ENCODE measurements at places on chromosomes 7 and 10.

- no peak for DNase-seq
Measured at GRCh38 chr10:84659027-84659426, 330.6 kb downstream of the CCSER2 start.

DNA sequence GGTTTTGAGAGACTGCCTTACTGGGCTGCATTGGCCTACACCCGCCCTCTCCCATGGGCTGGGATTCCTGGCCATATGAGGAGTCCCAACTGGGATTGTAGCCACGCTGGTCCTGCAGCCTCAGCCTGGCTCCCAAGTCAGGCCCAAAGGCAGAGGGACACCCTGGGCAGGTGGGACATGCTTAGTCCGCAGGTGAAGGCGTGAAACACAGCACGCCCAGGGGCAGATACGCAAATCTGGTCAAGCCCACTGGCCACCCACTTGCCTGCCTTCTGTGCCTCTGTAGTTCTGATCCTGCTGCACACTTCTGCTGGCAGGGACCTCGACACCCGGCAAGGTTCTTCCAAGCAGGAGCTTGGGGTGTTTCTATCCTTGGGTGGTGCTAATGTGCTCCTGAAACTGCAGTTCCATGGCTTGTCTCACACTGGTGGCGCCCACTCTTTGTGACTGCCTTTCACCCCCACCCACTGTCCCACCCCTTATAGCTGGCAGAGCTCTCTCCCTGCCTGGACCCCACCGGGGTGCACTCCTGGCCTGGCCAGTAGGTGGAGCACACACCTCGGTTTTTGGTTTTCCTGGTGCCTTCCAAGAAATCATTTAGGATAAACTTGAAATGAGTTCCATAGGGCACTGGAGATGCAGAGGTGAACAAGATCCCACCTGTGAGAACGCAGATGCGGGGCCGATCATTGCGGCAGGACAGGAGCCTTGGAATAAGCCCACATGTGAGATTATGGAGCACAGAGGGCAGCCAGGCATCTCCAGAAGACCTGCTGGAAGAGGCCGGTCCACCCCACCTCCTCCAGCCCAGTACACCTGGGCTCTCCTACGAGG, 47.9 kb downstream of the MKI67 start:
- DNase-seq: no peak

DNA sequence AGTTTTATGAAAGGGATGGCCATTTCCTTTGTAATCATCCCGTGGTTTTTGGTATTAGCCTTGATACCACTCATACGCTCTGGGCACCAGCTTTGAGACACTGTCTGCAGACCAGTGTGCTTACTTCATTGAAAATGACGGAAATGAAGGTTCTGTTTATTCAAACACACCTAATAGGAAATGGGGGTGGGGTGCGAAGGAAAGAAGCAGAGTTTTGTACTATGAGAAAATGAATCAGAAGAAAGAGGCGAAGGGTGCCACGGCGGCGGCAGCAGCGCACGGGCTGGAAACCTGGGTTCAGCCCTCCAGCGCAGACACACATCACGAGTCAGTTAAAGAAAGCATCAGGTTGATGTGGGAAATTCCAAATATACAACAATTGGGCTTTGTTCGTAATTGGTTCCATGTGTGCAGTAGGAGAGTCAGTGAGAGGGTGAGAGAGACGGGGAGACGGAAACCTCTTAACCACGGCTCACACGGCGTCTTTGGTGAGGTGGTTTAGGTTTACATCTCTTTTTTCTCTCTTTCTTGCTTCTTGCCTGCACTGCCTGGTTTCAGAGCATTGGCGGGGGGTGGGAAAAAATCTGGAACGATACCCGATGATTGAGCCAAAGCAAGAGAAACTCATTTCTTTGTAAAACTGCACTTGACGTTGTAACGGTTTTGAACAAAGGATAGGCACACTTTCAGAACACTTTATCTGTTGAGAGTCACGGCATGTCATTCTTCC, 321.2 kb downstream of the FRMD4A start:
- DNase-seq: no peak

GRCh38 chr7:11726794-11727155, 105.2 kb downstream of the THSD7A start:
- no peak for DNase-seq

GRCh38 chr10:96513698-96514561, at the start of gene TLL2:
TSS of gene TLL2 (minus strand) at chr10:96513926. CDS start at chr10:96513685, 241 bp downstream.
- DNase-seq: peak; percentile 27

GRCh38 chr10:124707551-124707950, 36.6 kb downstream of the FAM53B start:
- DNase-seq: no peak

GRCh38 chr10:129715805-129716204, 248.3 kb downstream of the EBF3 start:
- DNase-seq: no peak

DNA sequence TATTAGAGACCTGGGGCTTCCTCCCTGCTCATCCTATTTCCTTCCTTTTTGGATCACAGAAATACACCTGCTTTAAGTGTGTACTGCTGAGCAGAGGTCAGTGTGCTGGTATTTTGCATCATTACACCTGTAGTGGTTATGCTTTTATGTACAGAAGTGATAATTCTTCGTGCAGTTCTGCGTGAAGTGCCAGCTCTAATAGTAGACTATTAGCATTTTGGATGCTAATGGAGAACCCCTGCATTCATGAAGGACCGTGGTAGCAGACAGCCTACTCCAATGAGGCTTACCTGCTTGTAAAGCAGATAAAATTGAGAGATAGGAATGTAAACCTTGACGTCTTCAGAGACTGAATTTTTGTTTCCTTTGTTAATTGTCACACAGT, 114.3 kb downstream of the CDK14 start:
- DNase-seq: no peak

- no peak for DNase-seq
Measured at GRCh38 chr7:132453826-132454225, 122.4 kb downstream of the PLXNA4 start.

GRCh38 chr7:78124216-78124615, 325.6 kb downstream of the PHTF2 start:
- DNase-seq: no peak

GRCh38 chr10:1036341-1036791, 10.7 kb upstream of the IDI2 start:
- no peak for DNase-seq

- DNase-seq: no peak
Measured at GRCh38 chr7:106121189-106121810, 9.2 kb upstream of the SYPL1 start.

GRCh38 chr7:112182749-112183148, 23.4 kb downstream of the DOCK4 start:
- no peak for DNase-seq

- DNase-seq: no peak
Measured at GRCh38 chr10:68099736-68100135, 9.6 kb upstream of the MYPN start.

DNA sequence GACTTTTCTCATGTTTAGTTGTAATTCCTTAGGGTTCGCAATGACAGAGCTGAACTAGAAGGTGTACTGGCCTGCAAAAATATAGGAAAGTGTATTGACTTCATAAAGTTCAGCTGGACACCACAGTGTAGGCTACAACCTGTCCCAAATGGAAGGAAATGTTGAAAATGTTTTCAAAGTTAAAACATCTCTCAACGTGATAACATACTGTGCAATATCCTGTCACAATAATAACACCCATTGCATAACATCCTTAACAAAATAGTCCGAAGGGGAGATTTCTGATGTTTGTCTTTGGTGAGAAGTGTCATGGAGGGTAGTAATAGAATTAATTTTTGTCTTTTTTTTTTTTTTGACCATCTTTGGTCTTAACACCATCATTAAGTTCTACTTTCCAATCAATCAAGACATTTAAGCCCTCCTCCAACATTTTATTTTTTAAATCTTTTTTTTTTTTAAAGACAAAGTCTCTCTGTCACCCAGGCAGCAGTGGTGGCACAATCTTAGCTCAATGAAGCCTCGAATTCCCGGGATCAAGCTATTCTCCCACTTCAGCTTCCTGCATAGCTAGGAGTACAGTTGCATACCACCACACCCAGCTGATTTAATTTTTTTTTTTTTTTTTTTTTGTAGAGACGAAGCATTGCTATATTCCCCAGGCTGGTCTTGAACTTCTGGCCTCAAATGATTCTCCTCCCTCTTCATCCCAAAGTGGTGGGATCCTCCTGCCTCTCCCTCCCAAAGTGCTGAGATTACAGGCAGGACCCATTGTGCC, 45.7 kb downstream of the DYNC1I1 start:
- DNase-seq: no peak

- DNase-seq: no peak
Measured at GRCh38 chr7:158344706-158345300, 242.8 kb downstream of the PTPRN2 start.

GRCh38 chr7:50531928-50532327, 33.3 kb downstream of the DDC start:
- DNase-seq: no peak

DNA sequence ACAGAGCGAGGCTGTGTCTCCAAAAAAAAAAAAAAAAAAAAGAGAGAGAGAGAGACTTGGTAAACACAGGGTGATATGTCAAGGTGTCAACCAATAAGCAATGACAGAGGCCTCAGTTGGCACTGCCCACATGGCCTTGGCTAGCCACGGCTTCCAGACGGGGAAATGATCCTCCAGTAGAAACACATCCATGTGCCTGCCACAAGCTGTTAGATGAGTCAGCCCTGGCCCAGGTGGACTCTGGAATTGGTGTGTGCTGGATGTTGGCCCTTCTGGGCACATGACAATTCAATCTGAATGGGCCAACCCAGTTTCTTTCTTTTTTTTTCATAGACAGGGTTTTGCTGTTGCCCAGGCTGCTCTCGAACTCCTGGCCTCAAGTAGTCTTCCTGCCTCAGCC, 13.7 kb downstream of the RFC2 start:
- DNase-seq: no peak

- DNase-seq: no peak
Measured at GRCh38 chr7:20556091-20556490, 59.4 kb upstream of the ABCB5 start.

DNA sequence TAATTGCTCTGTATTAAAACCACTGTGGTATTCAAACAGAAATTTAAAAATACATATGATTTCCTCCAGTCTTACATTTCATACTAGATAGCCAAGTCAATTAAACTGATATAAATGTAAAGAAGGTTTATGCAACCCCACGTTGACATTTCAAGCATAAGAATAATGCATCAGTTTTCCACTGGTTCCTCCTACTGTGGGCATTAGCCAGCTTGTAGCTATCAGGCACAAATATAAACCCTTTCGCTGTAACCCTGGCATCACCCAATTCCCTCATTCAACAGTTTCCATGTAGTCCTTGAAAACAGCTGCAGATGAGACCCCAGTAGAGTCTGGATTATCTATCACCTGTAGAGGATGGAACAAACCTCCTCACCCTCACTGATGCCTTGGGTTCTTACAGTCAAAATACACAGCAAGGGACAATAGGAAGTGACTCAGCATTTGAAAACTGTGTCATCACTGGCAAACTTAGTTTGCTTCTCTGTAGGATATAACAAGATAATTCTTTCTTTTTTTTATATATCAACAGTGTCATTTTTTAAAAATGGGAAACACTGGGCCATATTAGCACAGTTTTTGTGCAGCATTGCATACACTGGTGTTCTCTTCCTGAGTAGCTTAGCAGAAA, 113.0 kb downstream of the PDE1C start:
- DNase-seq: no peak

- DNase-seq: no peak
Measured at GRCh38 chr10:63539377-63539776, 18.2 kb downstream of the REEP3 start.

DNA sequence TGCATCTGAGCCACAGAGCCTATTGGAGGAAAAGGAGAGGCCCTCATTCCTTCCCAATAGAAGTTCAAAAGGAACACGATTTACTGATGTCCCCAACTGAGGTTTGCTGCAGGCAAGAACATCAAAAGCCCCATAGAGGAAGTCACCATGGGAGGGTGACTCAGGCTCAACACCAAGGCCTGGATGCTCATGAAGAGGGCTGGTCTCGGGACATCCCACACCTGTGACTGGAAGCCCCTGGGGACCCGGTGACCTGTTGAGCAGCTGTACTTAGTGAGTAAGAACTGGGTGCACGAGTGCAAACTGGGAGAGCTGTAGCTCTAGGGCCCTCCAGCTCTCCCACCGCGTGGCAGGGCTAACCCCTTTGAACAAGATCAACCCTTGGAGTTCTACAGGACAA, 38.0 kb downstream of the CYTH3 start:
- no peak for DNase-seq

DNA sequence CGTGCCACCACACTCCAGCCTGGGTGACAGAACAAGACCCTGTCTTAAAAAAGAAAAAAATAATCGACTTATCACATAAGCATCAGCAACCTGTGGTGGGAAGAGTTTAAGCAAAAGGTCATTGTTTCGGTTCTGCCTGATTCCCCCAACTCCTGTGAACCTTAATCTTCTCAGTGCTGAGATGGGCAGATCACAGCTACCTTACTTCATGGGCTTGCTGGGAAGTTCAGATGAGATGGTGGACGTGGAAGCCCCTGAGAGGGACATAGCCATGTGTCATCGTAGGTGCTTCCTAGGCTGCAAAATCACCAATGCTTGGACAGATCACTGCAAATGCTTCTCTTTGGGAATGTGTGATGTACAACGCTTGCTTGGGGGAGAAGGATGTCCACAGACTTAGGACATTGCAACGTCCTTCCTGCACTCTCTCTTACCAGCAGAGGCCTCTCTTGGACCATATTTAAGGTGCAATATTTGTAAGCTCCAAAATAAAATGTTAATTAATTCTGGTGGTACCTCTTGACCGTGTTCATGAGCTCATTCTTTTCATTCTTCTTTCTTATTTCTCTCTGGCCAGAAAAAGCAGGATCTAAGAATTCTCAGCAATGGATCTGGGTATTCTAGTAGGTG, 8.6 kb downstream of the GJD4 start:
- DNase-seq: no peak

GRCh38 chr7:80224415-80224814, 89.8 kb downstream of the GNAI1 start:
- DNase-seq: no peak

DNA sequence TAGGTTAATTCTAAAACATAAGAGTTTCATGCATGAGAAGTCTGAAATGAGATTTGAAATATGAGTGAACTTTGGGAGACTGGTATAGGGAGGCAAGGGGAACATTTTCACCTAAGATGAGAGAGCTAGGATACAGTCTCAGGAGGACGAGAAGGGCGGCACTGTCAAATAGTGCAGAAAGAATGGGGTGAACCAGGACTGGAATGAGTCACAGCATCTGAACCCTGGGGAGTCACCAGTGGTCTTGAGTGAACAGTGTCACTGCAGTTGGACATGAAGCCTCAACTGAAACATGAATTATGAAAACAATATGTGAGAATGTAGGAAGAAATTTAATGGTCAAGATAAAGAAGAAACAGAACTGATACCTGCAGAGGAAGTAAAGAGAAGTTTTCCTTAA, 33.8 kb downstream of the GNG11 start:
- DNase-seq: no peak

- no peak for DNase-seq
Measured at GRCh38 chr7:45187089-45187945, 29.7 kb downstream of the RAMP3 start.

DNA sequence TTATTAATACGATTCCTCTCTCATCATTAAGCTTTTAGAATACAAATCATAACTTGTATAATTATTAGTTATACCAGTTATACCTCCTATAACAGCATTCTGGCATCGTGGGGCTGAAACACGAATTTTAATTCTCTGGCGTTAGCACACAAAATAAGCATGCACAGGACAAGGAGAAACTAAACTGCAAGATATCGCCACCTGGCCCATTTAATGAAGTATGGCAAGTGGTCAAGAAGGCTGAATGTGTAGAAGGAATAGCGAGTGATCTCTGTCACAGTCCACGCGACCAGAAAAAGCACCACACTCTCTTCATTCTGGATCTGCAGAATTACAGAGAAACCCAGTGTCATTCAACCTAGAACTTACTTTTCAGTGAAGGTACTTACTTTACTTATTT, 18.1 kb downstream of the HACD1 start:
- DNase-seq: no peak

Measured in HS-27A (cell line).